ENCODE measurements at places on chromosomes 12 and 14.

- DNase-seq: no peak
These were observed 329.0 kb upstream of the SFSWAP start for GRCh38 chr12:131381716-131382430.

GRCh38 chr12:78143717-78144116, 313.0 kb downstream of the NAV3 start:
- DNase-seq: no peak

DNA sequence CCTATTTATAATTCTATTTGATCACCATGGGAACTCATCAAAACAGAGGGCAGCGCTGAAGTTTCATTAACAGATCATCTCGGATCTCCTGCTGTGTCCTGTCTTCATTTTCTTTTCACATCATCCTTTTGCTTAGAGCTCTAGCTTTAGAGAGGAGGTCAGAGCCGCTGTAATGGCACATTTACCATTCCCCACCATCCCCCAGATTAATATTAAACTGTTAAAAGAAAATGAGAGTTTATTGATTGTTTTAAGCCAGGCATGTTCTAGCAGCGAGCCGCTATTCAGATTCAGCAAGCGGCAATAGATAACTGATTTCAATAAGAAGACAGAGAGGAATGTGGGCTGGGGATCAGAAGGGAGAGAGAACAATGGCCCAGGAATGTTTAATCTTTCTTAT, 308.8 kb downstream of the EGLN3 start:
- DNase-seq: no peak

DNA sequence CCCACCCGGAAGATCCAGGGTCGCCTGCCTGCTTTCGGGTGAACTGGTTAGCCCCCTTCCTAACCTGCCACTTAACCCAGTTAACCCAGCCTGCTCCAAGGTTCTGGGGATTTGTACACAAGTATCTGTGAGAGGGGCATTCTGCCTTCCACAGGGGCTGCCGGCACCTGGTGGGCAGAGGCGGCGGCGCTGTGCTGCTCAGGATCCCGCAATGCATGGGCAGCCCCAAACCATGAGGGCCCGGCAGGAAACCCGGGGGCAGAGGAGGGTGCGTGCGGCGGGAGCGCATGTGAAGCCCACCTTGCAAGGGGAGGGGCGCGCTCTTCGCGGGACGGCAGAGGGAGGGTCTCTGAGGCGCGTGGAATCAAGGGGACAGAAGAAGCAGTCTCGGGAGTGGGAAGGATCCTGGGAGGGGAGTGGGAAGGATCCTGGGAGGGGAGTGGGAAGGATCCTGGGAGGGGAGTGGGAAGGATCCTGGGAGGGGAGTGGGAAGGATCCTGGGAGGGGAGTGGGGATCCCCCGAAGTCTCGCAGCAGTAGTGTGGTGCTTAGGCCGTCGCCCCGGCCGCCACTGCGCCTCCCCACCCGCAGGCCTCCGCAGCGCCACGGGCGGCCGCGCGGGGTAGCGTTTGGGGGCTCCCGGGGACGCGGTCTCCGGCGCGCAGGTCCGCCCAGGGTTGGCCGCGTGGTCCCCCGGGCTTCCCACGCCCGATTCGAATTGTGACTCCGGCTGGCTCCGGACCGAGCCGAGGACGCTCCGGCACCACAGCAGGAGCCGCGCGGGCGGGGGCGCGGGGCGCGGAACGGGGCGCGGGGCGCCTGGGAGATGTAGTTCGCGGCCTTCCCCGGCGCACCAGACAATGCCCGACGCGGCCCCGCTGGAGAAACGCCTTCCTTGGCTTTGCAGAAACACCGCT, 4.9 kb upstream of the MTA1 start:
- peak; percentile 67 for DNase-seq

- peak; percentile 82 for DNase-seq
These were observed 27.0 kb upstream of the AKAP5 start for GRCh38 chr14:64438181-64438841.

GRCh38 chr12:124764451-124764850, 99.2 kb downstream of the SCARB1 start:
- DNase-seq: peak; percentile 73
